ENCODE measurements at places on chromosomes 12 and 14. TPM values are rescaled to one million over a fixed set of nuclear protein-coding genes. Genes with fewer than 3 reads are reported as not detected.

The ISM2 gene
- not detected for total RNA-seq

The IL22 gene
- not detected for total RNA-seq

DNA sequence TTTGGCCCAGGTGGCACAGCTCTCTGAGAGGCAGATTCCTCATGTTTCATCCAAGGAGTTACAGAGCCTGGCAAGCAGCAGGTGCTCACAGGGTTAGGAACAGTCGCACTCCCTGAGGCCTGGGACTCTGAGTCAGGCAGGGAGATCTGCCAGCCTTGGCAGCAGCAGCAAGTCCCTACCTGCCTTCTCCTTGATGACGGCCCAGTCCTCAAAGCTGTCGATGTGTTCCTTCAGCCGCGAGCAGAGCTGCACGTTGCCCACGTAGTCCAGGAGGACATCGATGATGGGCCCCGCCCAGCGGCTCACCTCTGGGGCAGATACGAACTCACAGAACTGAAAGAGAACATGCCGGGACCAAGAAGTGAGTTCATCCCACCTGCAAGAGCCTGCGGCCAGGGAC lies 10.4 kb downstream of the FAM181A start:
- no peak for DNase-seq

The CFAP54 gene
- total RNA-seq: 0.13 TPM

The NTS gene
- 0.20 TPM for total RNA-seq

DNA sequence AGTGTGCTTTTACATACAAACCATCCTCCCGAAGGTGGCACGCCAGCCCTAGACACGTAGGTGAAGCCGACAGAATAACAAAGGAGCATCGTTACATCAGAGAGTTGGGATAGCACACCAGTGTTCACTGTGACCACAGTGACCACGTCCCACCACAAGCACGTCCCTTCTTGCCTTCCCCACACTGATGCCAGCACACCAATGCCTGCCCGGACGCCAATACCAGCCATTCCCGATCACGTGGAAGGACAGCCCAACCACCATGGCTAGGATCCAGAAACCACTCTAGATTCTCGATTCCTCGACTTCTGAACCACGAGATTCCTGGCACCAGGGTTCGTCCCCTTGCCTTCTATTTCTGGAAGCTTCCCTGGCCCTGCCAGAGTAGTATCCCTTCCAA lies 48.0 kb upstream of the GPR68 start:
- DNase-seq: no peak

- DNase-seq: no peak
Measured at GRCh38 chr12:106814714-106815113, 40.2 kb downstream of the RIC8B start.

The TRAFD1 gene
- 9.8 TPM for total RNA-seq

The SLC38A4 gene
- total RNA-seq: 518 TPM

GRCh38 chr14:51619561-51619960 lies 32.1 kb upstream of the FRMD6 start:
- DNase-seq: no peak

The COL2A1 gene
- total RNA-seq: 0.08 TPM

The SLIRP gene
- 47.9 TPM for total RNA-seq

- no peak for DNase-seq
Measured at GRCh38 chr12:54019091-54019811, 9.0 kb upstream of the HOXC6 start.

DNA sequence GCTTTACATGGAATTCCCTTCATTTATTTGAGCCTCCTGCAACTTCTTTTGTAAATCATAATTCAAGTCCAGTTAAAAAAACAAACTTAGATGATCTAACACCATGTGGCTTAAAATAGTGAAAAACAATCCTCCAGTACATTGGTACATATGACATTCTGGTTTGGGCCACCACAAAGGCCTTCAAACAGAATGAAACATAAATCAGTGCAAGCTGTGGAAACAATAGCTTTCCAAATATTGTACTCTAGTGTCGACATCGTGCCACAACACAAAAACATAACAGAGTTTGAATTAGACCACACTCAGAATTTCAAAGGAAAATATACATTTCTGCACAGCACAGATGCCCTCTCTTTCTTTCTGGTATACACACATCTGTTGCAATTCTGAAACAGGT lies 751.3 kb downstream of the SLC6A15 start:
- DNase-seq: no peak

The COX8C gene
- total RNA-seq: not detected

The CDKN3 gene
- 0.58 TPM for total RNA-seq

DNA sequence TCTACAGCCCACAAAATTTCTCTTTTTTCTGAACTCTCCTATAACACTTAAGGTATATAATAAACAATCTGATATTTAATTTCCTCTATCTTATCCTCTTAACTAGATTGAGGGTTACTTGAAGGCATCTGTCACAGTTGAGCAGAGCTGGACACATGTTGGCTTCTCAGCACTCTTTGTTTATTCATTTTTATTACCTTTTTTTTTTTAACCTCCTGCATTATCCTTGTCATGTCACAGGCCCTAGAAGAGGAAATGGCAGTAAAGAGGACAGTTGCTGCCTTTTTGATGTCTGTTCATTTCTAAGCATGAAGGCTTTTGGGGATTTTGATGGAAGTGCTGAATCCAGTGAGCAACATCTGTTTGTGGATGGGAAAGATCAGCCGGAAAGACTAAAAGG lies 32.5 kb upstream of the EVL start:
- DNase-seq: no peak

DNA sequence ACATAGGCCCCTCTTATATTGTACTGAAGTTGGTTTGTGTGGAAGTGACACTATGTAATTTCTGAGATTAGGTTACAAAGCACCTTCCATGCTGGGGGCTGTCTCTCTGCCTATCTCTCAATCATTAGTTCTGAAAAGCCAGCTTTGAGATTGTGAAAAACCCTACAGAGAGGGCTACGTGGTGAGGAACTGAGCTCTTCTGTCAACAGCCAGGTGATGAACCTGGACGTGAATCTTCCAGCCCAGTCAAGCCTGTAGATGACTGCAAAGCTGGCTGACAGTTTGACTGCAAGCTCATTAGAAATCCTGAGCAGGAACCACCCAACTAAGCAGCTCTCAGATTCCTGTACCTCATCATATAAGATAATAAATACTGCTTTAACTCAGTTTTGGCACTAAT lies 36.3 kb upstream of the BBS10 start:
- no peak for DNase-seq

DNA sequence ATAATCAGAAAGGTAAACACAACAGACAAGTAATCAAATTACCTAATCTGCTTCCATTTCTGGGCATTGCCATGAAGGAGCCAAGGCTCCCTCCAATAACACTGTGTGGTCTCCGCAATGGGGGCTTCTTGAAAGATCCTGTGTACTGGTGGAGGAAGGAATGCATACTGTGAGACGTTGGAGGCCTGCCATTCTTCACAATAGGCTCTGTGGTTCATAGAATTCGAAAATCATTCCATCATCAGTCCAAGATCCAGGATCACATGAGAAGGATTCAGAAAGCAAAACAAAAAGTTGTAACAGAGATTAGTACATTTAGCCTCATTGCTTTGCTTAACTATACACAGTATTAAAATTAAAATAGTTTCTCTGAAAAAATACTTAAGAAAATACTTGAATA lies 76.3 kb downstream of the CDK17 start:
- no peak for DNase-seq

- peak; percentile 65 for DNase-seq
Measured at GRCh38 chr12:69639400-69640016, 28.8 kb upstream of the LRRC10 start.

DNA sequence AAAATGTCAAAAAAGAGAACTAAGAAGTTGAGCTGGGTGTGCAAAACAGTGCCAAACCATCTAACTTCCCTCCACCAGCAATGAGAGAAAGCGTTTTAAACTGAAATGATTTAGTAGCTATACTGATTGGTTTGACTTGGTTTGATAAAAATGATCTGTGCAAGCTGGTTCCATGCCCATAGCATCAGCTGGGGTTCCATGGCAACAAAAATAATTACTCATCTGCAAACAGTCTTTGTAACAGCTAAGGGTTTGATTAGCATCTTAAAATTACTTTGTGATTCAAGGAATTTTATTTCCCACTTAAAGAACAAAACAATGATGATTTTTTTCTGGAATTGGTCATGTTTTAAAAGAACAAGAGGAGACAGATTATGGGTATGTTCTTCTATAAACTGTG lies 15.0 kb upstream of the BICD1 start:
- no peak for DNase-seq

All from left lobe of liver (tissue), 2 donors.